ENCODE measurements at places on chromosomes 12 and 14. TPM values are rescaled to one million over a fixed set of nuclear protein-coding genes. Genes with fewer than 3 reads are reported as not detected.

KRT77 gene
- total RNA-seq: not detected

CDK17 gene
- total RNA-seq: 16.7 TPM

PTCSC3 gene
- total RNA-seq: not detected

CLBA1 gene
- total RNA-seq: 8.2 TPM

EXOC3L4 gene
- 0.20 TPM for total RNA-seq

RHEBL1 gene
- total RNA-seq: 0.44 TPM

VPS33A gene
- 10.7 TPM for total RNA-seq

SLC24A4 gene
- total RNA-seq: 0.04 TPM

CAPZA3 gene
- total RNA-seq: not detected

TMEM63C gene
- 4.7 TPM for total RNA-seq

GPR84 gene
- total RNA-seq: 0.16 TPM

TCL1B gene
- not detected for total RNA-seq

PIANP gene
- total RNA-seq: not detected

TMEM253 gene
- total RNA-seq: 1.6 TPM

SPPL3 gene
- total RNA-seq: 85.8 TPM

CLEC2A gene
- not detected for total RNA-seq

TMEM19 gene
- 51.2 TPM for total RNA-seq

TRPV4 gene
- 7.3 TPM for total RNA-seq

SLC6A15 gene
- total RNA-seq: 19.4 TPM
